ENCODE measurements at places on chromosomes 6 and 20. TPM values are rescaled to one million over a fixed set of nuclear protein-coding genes. Genes with fewer than 3 reads are reported as not detected.

DNA sequence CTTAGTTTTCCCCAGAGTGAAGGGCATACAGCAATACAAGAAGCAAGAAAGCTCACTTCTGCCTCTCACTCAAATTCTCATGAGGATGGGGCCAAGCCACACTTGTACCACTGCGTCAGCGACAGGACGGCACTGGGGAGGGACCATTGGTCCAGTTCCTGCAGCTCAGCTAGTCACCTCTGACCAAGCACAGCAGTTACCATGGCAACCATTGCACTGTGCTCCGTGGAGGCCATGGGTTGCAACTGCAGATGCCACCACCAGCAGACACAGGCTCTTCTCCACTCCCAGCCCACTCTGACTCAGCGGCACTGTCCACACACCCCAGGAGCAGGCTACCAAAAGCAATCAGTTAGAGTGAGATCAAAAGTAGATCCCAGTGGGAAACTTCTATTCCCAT, 441.1 kb upstream of the ARID1B start:
- DNase-seq: no peak

GRCh38 chr20:56361900-56362299, 3.1 kb downstream of the FAM210B start:
- no peak for DNase-seq

GRCh38 chr6:55566036-55566710, 12.8 kb downstream of the HMGCLL1 start:
- no peak for DNase-seq

- DNase-seq: no peak
Observed at GRCh38 chr6:12814015-12814414, 97.4 kb downstream of the PHACTR1 start.

GRCh38 chr6:27019651-27020552, 227.6 kb upstream of the PRSS16 start:
- DNase-seq: peak; percentile 90

- no peak for DNase-seq
Observed at GRCh38 chr6:7561153-7561964, 19.9 kb downstream of the DSP start.

- DNase-seq: peak; percentile 10
Observed at GRCh38 chr6:37784585-37784967, 35.0 kb upstream of the ZFAND3 start.

DNA sequence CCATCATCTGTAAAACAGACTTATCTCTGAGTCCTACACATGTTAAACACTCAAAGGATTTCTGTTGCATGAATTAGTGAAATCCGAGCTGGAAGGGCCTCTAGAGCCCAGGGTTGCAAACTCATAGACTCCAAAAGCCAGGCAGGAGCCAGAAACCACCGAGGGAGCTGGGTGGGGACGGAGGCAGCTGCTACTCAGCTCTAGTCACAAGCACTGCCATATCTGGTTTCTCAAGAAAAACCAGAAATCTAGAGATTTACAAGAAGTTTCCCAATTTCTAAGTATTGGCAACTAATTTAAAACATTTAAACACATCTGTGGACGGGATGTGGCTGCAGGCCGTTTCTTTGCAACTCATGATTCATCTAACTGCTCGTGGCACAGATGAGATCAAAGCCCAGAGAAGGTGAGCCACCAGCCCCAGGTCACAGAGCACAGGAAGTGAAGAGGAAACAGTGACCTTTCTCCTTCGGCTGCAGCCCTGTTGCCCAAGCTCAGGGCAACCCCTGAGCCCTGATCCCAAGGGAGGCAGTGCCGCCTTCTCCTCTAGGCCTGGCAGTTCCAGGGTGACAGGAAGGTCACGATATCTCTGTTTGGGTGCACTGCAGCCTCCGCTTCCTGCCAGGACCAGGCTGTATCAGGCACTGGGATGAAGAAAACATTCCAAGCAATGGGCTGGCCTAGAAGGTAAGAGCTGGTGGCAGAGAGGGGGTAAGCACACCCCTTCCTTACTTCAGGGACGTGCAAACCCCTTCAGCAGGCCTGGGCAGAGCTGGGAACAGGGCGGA, 26.4 kb upstream of the PTGIS start:
- DNase-seq: peak; percentile 96

SLC24A3 gene
- total RNA-seq: 12.0 TPM

TUBB2A gene
- total RNA-seq: 79.9 TPM

CST1 gene
- not detected for total RNA-seq

Data from umbilical cord (tissue), 2 donors.